Fibroblast of skin of scalp (primary cell): ENCODE measurements at places on chromosomes 1 and 21.

GRCh38 chr1:181061891-181062835 is 26.3 kb upstream of the IER5 start:
- DNase-seq = no peak

DNA sequence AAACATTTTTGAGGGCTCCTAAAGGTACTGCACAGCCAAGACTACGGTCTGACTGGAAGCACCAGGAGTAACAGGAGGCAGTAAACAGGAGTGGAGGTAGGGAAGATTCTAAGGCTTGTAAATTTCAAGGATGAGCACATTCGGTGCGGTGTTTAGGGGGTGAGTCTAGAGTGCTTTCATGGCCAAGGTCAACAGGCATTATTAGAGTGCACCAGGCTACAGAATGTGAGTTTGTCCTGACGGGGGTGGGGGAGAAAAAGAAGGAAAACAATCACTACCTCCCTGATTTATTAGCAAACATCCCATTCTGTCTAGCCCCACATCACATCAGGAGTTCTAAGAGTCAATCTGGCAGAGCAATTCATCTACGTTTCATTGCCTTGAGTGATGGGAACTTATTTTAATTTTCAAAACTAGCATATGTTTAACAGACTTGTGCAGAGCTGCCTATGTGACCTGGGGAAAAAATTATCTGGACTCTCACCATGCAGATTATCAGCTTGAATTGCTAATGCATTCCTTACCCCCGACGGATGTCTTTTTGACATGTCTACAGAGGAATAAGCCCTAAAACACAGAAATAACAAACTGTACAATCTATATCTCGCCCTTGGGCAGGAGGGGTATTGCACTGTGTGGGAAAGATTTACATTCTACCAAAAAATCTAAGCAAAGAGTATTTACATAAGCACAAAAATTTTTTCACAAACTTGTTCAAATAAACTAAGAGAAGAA is 45.0 kb downstream of the APP start:
- DNase-seq = no peak

- DNase-seq = peak; percentile 81
Measured at GRCh38 chr1:147640553-147641165, 29.7 kb downstream of the ACP6 start.

GRCh38 chr21:31731056-31731856 is 662 bp downstream of the SCAF4 start:
- peak; percentile 26 for DNase-seq

GRCh38 chr1:213745451-213745850 is 242.3 kb upstream of the PROX1 start:
- no peak for DNase-seq

- no peak for DNase-seq
Measured at GRCh38 chr1:84386716-84387479, 11.4 kb upstream of the DNASE2B start.

- DNase-seq = peak; percentile 48
Measured at GRCh38 chr1:23664837-23665795, 26.5 kb upstream of the RPL11 start.

GRCh38 chr1:33001282-33001681 is 35.4 kb downstream of the AK2 start:
- DNase-seq = no peak

DNA sequence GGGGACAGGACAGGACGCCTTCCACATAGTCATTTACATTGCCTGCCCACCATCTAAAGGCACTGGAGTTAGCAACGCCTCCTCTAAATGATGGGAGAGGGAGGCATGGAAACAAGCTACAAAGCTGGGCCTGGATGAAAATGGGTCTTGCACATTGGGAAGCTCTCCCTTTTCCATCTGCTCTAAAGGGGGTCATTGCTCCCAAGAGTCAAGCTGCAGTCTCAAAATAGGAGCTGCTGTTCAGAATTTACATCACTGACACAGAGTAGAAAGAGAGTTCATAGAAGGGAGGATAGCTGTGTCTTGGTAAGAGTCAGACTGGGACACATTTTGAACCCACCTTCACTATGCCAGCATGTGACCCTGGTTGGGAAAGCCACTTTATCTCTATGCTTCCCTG is 26.6 kb downstream of the RCSD1 start:
- no peak for DNase-seq

DNA sequence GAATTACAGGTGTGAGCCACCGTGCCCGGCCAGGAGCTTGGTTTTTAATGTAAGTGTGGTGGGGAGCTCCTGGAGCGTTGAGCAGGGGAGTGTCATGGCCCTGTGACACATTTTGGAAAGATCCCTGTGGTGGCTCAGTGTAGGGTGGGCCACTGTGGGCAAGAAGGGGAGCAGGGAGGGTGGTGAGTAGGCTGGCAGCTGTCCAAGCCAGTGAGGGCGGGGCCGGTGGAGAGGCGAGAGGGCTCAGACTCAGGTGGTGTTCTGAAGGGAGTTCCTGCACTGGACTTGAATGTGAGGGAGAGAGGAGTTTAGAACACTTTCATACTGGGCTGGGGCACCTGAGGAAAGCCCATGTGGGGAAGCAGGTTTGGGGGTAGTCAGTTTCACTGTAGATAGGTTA is 3.1 kb upstream of the EVA1B start:
- no peak for DNase-seq

GRCh38 chr1:43879414-43879813 is 54.2 kb upstream of the ARTN start:
- peak; percentile 53 for DNase-seq

DNA sequence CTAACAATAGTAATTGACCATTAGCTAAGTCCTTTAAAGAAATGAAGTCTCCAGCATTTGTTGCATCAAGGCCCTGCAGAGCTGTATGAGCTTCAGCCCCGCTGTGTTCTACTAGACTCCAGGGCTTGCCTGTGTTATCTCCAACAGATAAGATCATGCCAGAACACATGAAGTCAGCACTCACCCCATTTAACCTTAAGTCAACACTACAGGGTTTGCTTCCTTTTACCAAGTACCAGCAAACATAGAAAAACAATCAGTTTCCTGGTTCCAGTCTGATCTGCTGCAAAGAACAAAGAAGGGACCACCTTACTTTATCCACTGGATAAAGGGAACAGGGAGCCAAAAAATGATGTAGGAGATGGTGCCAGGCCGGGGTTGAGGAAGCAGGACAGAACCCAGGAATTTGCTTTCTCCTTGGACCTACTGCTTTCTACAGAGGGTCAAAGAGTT is 41.3 kb upstream of the ENAH start:
- DNase-seq = peak; percentile 41

DNA sequence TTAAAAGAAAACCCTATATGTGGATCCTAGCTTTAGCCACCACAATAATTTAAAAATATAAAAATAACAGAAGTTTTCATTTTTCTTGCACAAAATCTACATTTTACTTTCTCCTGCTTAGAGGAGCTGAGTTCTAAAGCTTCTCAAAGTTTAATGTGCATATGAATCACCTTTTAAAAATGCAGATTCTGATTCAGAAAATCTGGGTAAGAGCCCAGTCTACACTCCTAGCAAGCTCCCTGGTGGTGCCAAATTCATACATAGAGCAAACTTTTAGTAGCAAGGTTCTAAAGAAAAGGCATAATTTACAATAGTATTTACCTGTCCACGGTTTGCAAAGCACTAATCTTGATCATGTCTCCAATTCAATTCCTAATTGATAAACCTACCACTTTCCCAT is 19.3 kb downstream of the RSBN1 start:
- peak; percentile 55 for DNase-seq

GRCh38 chr1:45820173-45820572 is 16.8 kb downstream of the MAST2 start:
- no peak for DNase-seq

DNA sequence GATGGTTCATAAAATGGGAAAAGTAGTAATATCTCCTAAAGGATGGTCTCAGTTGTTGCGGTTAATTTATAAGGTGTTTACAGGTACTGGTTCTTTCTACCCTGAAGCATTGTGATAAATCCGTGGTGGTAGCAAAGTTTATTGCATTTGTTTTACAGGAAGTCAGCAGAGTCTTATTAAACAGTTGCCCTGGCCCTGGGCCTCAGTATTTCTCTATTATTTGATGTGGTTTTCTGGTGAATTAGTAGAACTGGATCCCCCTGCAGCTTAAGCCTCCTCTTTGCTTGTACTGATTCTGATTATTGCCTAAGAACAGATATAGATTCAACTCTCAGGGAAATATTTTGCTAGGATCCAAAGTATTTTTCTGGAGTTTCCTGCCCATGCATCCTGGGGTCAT is 76.4 kb upstream of the CD55 start:
- DNase-seq = no peak

DNA sequence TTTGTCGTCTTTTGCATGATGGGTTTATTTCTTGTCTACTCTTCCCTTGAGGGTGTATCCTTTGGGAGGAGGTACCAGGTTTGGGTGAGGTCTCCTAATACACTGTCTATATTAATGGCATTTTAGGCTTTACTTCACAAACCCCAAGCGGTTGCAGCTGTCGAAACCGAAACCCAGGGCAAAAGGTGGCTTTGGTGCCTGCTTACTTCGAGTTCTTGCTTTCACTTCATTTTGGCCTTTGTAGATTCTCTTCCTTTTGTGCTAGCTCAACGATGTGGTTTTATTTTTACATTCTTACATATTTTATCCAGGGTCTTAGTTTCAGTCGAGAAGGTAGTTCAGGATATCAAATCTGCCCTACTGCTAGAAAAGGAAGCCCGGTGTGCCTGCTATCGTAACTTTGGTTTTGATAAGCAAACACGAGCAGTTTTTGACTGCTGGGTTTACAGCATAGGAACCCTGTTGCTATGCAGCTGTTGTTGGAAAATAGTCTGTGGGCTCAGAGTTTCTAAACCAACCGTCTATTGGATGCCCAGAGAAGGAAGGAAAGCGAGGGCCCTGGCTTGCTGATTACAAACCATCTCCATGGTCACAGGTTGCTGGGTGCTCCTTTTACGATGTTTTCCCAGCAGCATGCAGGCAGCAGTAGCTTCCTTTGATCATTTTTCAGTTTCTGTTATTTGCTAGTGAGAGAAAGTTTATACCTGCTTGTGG is 9.8 kb upstream of the TSPAN2 start:
- DNase-seq = peak; percentile 20

- no peak for DNase-seq
Measured at GRCh38 chr1:147062956-147063355, 109.3 kb downstream of the PRKAB2 start.

- no peak for DNase-seq
Measured at GRCh38 chr1:21117159-21117558, 59.5 kb downstream of the EIF4G3 start.

- DNase-seq = no peak
Measured at GRCh38 chr1:19664453-19665185, at the start of gene HTR6. HTR6 (plus strand) TSS chr1:19664875; CDS start chr1:19665754, 879 bp downstream.

- DNase-seq = no peak
Measured at GRCh38 chr1:159991513-159991912, 37.5 kb upstream of the SLAMF9 start.

- no peak for DNase-seq
Measured at GRCh38 chr1:152878042-152878441, at the start of gene SMCP. SMCP (plus strand) TSS chr1:152878322; CDS start chr1:152884423, 6,101 bp downstream.

- DNase-seq = no peak
Measured at GRCh38 chr1:18734001-18734400, 103.4 kb downstream of the PAX7 start.

DNA sequence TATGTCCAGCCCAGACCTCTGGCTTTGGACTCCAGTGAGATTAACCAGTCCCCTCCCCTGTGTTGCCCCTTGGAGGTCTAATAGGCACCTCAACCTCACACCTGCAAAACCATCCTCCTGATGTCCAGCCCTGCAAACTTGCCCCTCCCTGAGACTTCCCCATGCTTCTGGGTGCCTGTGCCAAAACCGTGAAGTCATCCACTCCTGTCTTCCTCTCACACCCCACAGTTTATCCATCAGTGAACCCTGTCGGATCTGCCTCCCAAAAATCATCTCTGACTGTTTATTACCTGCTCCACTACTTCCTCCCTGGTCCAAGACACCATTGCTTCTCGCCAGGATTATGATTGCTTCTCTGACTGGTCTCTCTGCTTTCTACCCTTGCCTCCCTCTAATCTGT is 31.7 kb upstream of the PADI1 start:
- no peak for DNase-seq

GRCh38 chr21:45590726-45591618 is 48.7 kb upstream of the SLC19A1 start:
- DNase-seq = peak; percentile 11

DNA sequence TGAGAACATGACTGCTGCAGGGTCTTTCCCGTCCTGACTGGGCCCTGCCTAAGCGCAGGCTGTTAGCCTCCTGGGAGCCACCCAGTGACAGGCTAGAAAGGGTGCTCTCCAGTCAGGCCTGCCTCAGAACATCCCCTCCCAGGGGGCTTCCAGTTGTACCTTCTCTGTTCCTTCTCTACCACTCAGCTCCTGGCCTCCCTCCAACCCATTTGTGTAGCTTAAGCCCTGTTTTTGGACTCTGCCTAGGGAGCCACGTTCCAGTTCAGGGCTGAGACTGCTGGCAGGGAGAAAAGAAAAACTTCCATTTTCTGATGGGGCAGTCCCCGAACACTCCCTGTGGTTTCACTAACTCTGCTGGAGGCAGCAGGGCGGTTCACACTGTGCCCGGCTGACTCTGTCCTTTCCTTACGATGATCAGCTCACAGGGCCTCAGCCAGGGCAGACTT is 15.3 kb upstream of the POU3F1 start:
- no peak for DNase-seq

GRCh38 chr1:44696789-44697345 is 22.4 kb downstream of the ARMH1 start:
- no peak for DNase-seq

DNA sequence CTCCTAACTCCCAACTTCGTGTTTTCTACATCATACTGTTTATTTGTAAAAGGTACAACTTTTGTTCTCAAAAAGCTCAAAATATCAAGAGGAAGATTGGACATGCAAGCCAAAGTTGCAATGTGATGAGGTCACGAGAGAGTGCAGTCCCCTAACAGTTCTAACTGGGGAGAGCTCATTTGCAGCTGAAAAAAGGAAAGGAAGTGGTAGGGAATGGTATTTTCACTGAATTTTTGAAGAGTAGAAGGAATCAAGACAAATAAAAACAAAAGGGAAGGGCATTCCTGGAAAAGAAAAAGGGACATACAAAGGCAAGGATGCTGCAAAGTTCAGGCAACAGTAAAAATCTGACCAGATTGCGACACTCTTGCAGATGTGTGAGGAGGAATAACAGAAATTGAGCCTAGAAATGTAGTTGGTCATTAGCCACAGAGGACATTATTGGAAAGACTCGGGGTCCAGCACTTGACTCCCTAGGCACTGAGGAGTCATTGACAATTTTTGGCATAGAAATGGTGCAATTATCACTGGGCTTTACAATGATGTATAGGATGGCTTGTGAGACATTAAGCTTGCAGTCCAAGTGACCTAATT is 67.9 kb downstream of the TBX15 start:
- peak; percentile 51 for DNase-seq

DNA sequence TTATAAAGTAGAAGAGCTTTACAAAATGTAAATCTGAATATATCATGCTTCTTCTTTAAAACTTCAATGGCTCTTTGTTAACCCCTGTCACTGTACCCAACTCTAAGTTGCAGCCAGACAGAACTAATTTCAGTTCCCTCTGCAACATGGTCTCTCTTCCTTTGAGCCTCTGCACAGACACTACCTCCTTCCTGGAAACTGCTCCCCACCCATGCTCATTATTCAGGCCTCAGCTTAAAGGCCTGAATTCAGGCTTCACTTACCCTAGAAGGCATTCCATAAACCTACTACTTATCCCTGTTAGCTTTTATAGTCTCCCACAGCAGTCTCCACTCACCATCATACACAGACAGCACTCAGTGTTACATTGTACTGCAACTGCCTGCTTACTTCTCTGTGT is 2.6 kb upstream of the EEIG2 start:
- no peak for DNase-seq
